ENCODE measurements at places on chromosomes 1 and 21.

DNA sequence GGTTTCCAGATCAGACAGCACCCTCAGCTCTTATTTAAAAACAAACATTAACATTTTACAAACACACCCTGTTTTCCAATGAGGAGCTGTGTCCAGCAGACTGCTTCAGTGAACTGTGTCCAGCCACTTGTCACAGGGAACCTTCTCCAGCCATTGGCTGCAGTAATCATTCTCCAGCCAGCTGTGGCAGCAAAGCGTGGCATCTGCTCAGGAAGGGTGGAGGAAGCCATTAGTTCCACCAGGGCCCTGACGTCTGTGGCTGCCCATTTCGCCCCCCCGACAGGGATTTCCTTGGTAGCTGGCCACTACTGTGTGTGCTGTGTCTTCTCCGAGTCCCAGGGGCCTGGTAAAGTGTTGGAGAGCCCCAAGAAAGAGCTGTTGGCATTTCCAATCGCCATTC, 62.9 kb upstream of the SELENON start:
- DNase-seq, result no peak

DNA sequence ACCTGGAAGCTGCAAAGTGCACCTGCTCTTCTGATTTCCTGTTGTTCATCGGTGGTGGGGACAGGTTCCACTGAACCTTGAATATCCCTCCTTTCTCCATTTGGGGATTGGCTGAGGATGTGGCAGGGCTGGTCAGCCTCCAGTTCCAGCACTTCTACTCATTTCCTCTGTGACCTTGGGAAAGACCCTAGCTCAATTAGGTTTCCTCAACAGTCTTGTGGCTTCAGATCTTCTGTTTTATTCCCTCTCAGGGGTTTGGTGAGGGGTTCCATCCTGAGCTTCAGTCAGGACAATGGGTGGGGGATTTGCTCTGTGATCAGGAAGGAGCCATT, 317.1 kb upstream of the PROX1 start:
- no peak for DNase-seq

DNA sequence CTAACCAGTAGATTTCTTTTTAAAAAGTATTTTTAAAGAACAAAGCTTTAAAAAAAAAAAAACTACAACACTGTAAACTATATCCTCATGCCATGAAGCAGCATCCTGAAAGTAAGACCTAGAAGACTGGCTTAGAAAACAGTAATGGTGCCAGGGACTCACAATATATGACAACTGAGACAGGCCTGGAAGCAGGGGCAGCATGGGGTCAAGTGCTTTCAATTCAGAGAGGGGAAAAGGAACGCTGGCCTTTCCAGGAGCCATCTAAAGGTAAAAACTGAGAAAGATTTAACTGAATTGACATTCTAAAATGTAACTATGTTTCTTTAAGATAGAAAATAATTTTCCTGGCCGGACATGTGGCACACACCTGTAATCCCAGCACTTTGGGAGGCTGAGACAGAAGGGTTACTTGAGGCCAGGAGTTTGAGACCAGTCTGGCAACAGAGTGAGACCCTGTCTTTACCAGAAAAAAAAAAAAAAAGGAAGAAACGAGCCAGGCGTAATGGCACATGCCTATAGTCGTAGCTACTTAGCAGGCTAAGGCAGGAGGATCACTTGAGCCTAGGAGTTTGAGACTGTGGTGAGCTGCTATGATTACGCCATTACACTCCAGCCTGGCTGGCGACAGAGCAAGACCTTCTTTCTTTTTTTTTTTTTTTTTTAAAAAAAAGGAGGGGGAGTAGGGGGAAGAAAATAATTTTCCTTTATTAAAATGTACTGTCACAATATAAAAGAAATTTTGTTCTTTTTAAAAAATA, 54.1 kb downstream of the SLC35D1 start:
- DNase-seq, result no peak

DNA sequence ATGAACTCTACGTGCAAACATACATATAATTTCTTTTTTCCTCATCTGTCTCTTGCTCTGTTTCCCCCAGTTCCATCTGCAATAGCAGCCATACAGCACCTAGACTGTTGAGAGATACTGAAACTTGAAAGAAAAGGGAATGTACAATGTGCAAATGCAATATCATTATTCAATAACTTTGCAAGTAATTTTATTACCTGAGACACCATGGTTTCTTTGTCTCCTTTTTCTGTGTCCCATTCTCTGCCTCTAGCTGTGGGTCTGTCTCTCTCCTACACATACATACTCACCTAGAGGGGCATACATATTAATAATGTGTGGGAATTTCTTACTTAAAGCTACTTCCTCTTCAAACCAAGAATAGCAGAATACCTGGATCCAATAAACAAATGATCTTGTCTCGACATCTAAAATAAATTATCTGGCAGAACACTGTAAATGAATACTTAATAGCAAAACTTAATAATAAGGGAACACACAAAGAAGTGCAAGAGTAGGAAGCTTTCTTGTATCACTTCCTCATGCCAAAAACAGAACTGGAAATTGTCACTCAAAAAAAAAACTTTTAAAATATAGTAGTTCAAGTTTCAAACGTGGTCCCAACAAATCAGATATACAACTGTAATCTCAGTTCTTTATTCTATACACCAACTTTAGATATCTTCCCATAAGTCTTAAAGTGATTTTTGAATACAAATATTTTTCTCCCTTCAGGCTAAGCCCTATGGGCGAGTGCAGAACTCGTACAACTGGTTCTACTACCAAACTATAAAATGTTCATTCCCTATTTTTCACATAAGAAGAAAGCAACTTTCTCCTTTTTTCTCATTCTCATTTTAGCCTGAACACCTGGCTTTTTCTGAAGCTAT, 194.6 kb downstream of the NRIP1 start:
- DNase-seq, result no peak

- DNase-seq, result no peak
Observed at GRCh38 chr1:232655028-232655745, 25.3 kb upstream of the SIPA1L2 start.

GRCh38 chr1:173208146-173208545, 1.0 kb upstream of the TNFSF4 start:
- DNase-seq, result no peak

DNA sequence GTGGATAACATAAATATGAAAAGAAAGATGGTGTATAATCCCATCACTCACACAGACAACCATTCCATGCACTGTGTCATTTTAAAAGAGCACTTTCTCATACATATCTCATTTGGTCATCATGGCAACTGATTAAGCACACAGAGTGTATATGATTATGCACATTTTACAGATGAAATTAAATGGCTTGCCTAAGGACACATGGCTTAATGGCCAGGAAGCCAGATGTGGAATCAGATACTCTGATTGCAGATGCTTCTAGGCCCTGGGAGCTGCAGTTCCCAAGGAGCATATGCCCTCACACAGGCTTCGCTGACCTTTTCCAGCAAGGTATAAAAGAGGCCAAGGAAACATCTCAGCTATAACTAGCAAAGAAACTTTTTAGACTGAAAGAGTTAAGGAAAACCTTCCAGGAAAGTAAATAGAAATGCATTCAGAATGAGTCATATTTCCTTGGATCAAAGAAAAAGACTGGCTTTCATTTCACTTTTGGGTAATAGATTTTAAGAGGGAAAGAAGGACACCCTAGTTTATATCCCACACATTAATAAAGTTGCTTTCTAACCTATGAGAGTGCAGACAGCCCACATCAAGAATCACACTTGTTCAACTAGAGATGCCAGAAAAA, 19.6 kb upstream of the FAM89A start:
- DNase-seq, result no peak

DNA sequence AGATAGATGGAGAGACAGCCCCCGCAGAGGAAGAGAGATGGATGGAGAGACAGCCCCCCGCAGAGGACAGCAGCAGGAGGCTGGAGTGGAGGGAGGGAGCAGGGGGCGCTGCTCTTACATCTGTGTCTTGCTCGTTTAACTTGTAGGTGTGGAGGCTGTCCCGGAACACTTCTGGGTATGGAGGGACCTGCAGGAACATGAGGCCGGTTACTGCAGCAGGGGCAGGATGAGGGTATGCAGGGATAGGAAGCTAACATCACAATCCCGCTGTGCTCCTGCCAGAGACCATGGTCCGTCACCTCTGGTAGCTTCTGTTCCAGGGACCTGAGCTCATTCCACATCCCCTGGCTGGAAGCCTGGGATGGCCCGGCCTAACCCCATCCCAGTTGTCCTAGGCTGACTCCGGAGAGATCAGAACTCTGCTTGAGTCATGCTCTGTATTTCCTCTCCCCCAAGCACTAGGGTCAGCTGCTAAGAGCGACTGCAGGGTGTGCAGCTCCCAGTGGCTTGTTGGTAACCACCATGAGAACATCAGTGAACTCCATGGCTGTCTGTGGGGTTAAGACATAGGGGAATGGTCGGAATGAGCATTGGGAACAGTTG, 36.7 kb upstream of the GOLT1A start:
- DNase-seq, result no peak

DNA sequence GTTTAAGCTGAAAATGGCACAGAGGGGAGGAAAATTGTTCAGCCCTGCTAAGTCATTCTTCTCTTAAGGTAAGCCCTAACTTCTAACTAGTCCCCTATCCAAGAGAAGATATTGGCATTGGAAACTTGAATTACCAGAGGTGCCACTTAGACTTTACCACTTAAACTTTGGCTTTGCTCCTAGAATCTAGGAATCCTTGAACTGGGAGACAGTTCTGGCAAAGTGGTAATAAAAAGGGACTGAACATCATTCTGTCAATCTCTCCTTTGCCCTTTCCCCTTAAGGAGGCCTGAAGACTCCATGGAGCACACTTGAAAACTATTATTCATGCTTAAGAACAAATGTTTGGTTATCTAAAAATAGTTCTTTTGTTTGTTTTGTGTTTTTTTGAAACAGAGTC, 8.4 kb downstream of the ATP1A4 start:
- DNase-seq, result no peak

All from cortex of kidney (tissue), 1 donor.